Cortex of kidney (tissue), 1 donor: ENCODE measurements at places on chromosomes 13 and 19.

GRCh38 chr13:86082121-86082520 lies 282.9 kb upstream of the SLITRK6 start:
- no peak for DNase-seq

DNA sequence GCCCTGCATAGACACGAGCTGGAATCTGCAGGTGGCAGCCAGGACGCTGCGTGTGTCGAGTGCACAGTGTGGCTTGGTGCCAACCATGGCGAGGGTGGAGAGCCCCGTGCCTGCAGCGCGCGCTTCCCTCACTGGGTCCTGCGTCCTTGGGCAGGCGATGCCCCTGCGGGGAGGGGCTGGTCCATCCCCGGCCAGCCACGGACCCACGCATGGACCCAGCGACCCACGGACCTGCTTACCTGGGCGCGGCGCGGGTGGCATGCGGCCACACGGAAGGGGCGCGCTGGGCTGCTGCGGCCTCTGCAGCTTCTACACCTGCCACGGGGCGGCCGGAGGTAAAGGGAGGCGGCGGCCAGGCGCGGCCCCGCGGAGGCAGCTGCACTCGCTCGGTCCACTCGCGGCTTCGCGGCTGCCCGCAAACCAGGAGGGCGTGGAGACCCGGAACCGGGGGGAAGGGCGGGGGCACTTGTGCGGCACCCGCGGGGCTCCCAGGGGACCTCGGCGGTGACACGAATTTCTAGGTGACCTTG lies 569 bp upstream of the MCF2L start:
- DNase-seq: no peak

DNA sequence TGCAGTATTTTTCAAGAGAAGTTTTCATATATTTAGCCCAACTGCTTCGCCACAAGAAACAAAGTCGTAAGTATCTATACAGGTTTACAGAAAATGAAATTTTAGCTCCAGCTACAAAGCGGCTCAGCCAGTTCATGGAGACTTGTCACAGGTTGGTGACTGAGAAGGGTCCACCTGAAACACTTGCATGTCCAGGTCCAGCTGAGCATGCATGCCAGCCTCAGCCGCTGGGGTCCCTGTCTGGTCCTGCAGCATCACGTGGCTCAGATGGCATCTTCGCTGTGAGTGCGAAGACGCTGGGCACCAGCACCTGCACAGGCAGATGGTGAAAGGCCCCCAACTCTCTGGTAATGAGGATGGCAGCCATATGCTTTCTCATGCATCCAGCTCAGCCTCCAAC lies 63.8 kb downstream of the SHISA2 start:
- DNase-seq: no peak

DNA sequence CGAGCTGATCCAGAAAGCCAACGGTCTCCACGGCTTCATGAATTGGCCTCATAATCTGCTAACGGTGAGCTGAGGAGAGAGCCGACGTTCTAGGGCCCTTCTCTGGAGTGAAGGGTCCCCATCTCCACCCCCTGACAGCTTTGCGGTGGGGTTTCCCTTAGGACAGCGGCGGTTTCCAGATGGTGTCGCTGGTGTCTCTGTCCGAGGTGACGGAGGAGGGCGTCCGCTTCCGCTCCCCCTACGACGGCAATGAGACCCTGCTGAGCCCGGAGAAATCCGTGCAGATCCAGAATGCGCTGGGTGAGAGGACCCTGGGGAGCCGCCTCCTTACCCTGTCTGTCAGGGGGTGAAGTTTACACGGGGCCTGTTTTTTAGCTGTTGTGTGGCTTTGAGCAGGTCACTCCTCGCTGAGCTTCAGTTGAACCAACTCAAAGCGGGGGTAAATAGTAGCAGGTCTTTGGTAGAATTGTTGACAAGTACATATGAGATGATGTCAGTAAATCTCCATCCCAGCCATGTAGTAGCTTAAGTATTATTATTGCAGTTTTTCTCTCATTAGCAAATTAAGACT lies 801 bp downstream of the QTRT1 start:
- DNase-seq: no peak

DNA sequence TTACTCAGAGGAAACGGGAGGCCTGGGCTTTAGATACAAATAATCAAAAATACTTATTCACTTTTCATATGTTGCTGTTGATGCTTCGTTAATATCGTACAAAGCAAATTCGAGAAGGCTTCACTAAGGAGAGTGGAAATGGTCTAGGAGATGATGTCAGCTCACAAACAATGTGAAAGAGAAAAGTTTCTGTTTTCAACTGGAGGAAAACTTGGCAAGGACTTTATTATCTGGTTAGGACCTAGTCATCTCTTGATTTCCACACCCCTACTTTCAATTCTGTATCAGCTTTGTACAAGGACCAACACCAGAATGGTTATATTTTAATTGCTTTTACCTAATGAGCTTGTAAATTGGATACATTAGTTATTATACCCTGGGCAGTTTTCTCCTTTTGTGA lies 88.0 kb downstream of the SLC10A2 start:
- no peak for DNase-seq

GRCh38 chr13:75458696-75459422 lies 23.1 kb downstream of the TBC1D4 start:
- DNase-seq: peak; percentile 8
